ENCODE measurements at places on chromosomes 12 and 14.

- DNase-seq: no peak
Measured at GRCh38 chr12:120138366-120138765, 21.8 kb upstream of the RAB35 start.

DNA sequence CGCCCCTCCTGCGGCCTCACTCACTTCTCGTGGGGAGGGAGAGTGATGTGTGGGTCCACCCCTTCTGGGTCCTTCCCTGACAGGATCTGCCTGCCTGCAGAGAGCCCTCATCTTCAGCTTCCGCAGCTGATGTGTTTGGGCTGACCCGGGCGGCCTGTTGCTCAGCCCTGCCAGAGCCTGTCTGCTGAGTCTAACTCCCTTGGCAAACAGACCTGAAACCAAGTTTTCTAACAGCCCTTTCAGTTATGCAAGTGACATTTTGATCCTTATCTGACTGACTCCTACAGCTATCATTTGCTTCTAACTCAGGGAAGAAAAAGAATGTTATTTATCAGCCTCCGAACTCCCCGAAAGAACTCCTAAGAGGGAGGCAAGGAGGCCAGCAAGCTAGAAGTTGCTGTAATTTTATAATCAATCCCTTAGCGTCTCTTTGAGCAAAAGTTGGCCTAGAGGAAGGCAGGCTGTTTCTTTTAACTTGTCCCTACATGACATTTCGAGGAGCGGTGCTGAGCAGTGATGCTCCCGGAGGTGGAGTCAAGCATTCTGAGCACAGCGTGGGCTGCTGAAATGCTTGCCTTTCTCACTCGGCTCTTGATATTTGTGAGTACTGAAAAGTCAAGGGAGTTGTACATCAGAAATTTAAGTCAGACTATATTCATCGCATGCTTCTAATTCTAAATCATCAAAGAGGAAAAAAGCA, 31.5 kb upstream of the CACNA2D4 start:
- DNase-seq: peak; percentile 30

DNA sequence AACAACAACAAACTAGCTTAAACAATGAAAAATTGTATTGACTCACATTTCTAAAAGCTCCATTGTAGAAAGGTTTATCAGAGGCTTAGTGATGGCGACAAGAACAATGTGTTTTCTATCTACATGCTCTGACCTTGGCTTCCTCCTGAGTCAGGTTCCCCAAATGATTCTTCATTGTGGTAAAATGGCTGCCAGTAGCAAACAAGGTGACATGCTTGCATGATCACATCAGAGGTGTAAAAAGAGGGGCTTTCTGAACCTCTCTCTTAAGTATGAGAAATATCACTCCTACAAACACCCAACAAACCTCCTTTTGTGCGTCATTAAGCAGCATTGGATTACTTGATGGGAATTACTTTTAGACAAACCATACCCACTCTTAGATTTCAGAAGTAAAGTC, 252.4 kb upstream of the SYT1 start:
- no peak for DNase-seq

DNA sequence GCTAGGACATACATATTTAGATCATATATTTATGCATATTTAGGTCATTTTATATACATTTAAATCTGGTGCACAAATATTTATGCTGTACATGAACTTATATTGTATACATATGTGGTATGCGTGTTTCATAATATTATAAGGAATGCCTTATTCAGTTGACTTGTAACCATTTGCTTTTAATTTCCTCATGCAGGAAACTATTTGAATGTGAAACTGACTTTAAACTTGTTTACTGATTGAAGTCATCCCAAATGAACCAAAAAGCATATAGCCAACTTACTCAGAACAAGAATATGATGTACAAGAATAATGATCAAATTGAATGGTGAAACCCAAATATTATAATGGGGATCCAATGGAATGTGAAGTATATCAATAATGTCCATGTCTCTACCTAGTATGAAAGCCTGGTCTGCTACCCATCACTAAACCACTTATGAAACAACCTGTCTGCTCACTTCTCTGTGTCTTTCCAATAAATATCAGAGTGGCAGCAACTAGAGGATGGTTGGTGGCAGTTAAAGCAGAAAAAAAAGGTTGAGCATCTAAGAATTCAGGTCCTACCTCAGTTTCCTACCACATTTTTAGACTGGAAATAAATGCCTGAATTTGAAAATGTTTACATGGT, 38.3 kb downstream of the RPS6KA5 start:
- no peak for DNase-seq

GRCh38 chr14:59320763-59321625, 132.5 kb downstream of the DAAM1 start:
- no peak for DNase-seq

GRCh38 chr12:71405884-71406283, 33.7 kb upstream of the LGR5 start:
- DNase-seq: no peak

- DNase-seq: no peak
Measured at GRCh38 chr14:64440494-64440893, 24.8 kb upstream of the AKAP5 start.

DNA sequence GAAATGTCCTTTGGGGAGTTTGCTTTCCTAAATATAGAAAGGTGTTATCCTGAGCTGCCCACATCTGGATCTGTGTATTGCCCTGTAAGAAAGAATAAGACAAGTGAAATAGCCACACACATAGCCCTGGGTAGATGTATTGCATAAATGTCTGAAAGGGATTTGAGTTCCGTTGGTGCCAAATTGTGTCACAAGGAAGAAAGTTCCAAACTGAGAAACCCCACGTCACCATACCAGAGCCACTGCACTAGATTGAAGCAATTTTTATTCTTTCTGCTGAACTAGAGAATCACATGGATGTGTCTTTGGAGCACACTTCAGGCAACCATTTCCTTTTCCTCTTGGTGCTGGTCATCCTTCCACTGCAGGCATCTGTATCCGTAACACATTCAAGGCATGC, 5.0 kb downstream of the RNASE9 start:
- DNase-seq: no peak

- no peak for DNase-seq
Measured at GRCh38 chr12:120353136-120353535, 15.8 kb downstream of the MSI1 start.

DNA sequence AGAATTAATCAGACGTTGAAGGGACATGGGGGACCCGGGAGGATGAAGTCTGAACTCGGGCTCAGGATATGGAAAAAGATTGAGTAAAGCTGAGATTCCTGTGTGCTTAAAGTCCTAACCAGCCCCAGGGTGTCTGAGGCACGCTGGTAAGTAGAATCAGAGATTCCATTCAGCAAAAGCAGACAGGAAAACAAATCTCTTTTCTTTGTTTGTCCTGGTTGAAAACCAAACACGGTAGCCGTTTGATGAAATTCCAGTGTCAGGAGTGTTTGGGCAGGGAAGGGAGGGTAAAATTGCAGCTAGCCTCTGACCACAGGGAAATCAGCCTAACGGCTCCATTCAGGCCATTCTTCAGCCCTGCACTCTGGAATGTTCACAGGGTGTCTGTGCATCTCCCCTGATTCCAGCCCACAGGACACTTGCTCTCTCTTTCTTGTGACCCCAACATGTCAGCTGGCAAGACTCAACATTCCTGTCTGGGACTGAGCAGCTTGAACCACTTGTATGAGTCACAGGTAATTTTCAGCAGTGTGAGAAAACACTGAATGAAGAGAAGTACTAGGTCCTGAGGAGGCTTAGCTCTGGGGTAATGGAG, 31.0 kb downstream of the NINJ2 start:
- DNase-seq: no peak

- DNase-seq: no peak
Measured at GRCh38 chr12:56687223-56688128, 608 bp downstream of the PTGES3 start.

GRCh38 chr12:12700254-12700653, 4.3 kb upstream of the GPR19 start:
- DNase-seq: no peak
